ENCODE measurements at places on chromosomes 16 and 17.

DNA sequence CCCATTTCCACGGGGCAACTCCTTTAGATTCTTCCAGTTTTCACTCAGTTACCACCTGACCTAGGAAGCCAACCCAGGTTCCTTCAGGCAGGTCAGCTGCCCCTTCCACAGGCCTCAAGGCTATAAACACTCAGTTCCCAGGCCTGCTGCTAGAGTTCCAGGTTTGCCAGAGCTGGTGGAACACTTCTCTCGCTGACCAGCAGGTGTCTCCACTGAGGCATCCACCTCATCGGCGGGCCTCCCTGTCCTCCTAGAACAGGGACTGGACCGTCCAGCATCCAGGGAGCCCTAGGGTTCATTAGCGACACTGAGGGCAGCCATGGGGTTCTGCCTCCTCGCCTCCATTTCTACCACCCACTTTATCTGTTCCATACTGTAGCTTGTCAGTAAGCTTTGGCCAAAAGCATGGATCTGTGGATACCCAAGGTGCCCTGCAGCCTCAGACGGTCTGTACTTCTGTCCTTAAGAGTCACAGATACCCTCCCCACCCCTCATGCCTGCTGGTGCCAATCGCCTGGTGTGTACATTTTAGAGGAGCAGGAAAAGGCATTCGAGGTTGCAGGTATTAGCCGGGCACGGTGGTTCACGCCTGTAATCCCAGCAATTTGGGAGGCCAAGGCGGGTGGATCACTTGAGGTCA is 29.0 kb downstream of the PIMREG start:
- DNase-seq, result peak; percentile 22

- no peak for DNase-seq
Observed at GRCh38 chr16:82609140-82609539, 17.6 kb upstream of the CDH13 start.

GRCh38 chr17:6048486-6048885 is 21.7 kb upstream of the WSCD1 start:
- DNase-seq, result no peak

- DNase-seq, result peak; percentile 32
Observed at GRCh38 chr16:84040823-84041820, 1.5 kb downstream of the SLC38A8 start.

- DNase-seq, result no peak
Observed at GRCh38 chr17:7410634-7411426, 3.2 kb downstream of the NLGN2 start.

GRCh38 chr17:81044764-81045589 is 10.0 kb downstream of the BAIAP2 start:
- DNase-seq, result peak; percentile 39

DNA sequence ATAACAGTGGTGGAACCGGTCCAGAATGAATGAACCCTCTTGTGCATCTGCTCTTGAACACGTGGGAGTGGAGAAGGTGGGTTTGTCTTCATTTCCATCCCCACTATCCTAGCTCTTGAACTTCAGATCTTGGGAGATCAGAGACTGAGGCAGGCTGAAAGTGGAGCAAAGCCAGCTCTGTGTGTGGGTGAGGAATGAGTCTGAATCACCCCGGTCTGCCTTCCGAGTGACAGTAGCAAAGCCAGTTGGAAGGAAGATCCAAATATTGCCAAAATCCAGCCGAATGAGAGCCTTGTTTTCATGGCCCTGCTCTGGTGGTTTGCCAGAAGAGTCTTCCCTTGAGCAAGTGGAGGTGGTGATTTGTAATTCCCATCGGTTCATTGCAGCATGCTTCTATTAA is 29.0 kb upstream of the ASIC2 start:
- no peak for DNase-seq
